ENCODE measurements at places on chromosomes 7 and 10. TPM values are rescaled to one million over a fixed set of nuclear protein-coding genes. Genes with fewer than 3 reads are reported as not detected.

Gene NKX2-3
- not detected for total RNA-seq

Gene ZNF488
- total RNA-seq = not detected

Gene FOXP2
- total RNA-seq = not detected

Gene NPSR1
- total RNA-seq = not detected

DNA sequence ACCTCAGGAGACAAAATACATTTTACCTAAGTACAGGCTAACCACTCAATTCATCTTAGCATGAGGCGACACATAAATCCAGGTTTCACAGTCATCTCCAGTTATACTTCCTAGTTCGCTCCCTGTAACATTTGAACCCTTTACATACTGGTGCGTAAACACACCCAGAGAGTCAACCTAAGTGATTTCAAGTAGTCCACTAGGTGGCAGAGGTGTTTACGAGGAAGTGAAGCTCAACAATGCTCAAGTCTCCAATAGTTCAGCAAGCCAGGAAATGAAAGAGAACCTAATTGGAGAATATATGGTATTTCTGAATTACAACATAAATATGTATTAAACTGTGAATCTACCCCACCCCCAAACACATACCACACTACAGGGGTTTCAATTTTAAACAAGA lies 76.3 kb upstream of the ABCB5 start:
- no peaks in the 10 kb centered on the region for H3K27me3 ChIP-seq
- no peaks in the 10 kb centered on the region for H3K4me1 ChIP-seq
- H3K27ac ChIP-seq = no peak overlapping the region

DNA sequence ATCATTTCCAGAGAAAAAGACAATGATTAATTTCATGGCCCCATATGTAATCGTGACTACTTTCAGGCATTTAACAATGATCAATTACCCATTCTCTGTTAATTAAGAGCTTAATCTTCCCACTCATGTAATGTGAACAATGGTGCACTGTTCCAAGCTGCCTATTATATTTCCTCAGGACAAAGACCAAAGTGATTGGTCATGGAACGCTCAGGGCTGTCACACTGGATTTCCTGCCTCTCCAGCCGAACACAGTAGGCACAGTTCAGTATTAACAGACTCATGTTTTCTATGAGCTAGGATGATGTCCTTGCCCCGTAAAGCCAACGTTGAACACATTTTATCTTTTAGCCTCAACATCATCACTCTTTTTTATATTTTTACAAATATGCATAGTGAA lies 142.7 kb upstream of the FZD8 start:
- no peak for DNase-seq
- no peak overlapping the region for H3K4me3 ChIP-seq
- H3K36me3 ChIP-seq = no peaks in the 10 kb centered on the region
- no peaks in the 10 kb centered on the region for H3K27me3 ChIP-seq
- H3K27ac ChIP-seq = no peak overlapping the region
- H3K4me1 ChIP-seq = no peaks in the 10 kb centered on the region

DNA sequence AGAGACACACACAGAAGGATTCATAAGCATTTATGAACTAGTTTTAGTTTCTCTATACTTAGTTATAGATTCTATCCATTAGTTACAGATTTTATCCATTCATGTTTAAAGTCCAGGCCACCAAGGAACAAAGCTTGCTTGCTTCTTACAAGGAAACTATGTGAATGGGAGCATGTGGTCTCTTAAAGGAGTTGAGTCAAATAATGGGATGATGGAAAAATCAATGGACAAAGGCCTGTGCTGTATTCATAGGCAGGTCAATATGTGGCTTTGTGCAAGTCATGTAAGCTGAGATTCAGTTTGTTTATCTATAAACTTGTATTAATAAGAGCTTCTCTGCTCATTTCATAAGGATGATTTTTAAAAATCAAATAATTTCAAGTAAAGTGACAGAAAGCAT lies 172.8 kb upstream of the CDK1 start:
- no peak for DNase-seq
- no peak overlapping the region for H3K27ac ChIP-seq
- H3K36me3 ChIP-seq = no peaks in the 10 kb centered on the region
- no peak overlapping the region for H3K4me3 ChIP-seq

GRCh38 chr10:62806251-62806650 lies 1.7 kb downstream of the ADO start:
- DNase-seq = no peak
- H3K36me3 ChIP-seq = no peaks in the 10 kb centered on the region
- H3K27me3 ChIP-seq = no peaks in the 10 kb centered on the region
- H3K27ac ChIP-seq = no peak overlapping the region
- peaks cover 26% of the 10 kb centered on the region for H3K4me1 ChIP-seq
- H3K4me3 ChIP-seq = no peak overlapping the region

GRCh38 chr7:30436046-30436445 lies 42.5 kb downstream of the NOD1 start:
- no peak for DNase-seq
- peaks cover 2% of the 10 kb centered on the region for H3K36me3 ChIP-seq

- H3K36me3 ChIP-seq = no peaks in the 10 kb centered on the region
- no peaks in the 10 kb centered on the region for H3K4me1 ChIP-seq
- H3K27me3 ChIP-seq = no peaks in the 10 kb centered on the region
- H3K27ac ChIP-seq = no peak overlapping the region
These were observed 877.6 kb upstream of the AUTS2 start for GRCh38 chr7:68720697-68721096.

- DNase-seq = peak; percentile 64
- H3K4me3 ChIP-seq = peak overlapping the region; percentile 68
- peaks cover 38% of the 10 kb centered on the region for H3K36me3 ChIP-seq
- H3K4me1 ChIP-seq = peaks cover 40% of the 10 kb centered on the region
- no peaks in the 10 kb centered on the region for H3K27me3 ChIP-seq
These were observed 820 bp downstream of the WAC start for GRCh38 chr10:28533571-28534304.

DNA sequence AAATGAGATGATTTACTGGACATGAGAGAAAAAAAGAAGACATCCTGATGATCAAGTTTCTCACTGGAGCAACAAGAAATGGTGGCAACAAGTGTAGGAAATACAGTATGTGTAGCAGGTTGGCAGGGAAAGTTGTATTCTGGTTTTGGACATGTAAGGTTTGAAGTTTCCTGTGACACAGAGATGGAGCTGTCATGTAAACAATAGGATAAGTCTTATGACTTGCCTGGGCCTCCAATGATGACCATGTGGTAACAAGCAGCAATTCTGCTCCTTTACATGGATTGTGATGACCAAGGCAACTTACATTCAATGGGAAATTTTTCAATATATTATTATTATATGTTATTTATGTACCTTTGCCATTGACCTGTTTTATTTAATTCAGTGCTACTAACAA lies 125.4 kb downstream of the KMT2E start:
- H3K36me3 ChIP-seq = peaks cover 3% of the 10 kb centered on the region
- H3K27ac ChIP-seq = no peak overlapping the region
- H3K4me1 ChIP-seq = no peaks in the 10 kb centered on the region
- DNase-seq = no peak
- no peak overlapping the region for H3K4me3 ChIP-seq
- no peaks in the 10 kb centered on the region for H3K27me3 ChIP-seq

Data from B cell (primary cell).